ENCODE measurements at places on chromosomes 5 and 9. TPM values are rescaled to one million over a fixed set of nuclear protein-coding genes. Genes with fewer than 3 reads are reported as not detected.

DNA sequence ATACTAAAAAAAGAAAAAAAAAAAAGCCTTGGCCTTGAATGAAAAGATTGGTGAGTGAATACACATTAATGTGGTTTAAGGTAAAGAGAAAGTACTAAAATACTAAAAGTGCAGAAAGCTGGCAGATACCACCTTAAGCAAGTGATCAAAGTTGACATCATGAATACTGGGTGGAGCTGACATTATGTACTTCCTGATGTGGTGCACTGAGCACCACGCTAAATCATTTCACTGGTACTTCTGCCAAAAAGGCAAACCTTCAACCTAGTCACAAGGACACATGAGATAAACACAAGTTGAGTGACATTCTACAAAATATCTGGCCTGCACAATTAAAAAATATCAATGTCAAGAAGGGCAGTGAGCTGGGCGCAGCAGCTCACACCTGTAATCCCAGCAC, 33.8 kb upstream of the PANK3 start:
- DNase-seq: no peak

Gene PCDHA10
- total RNA-seq: 0.57 TPM

Gene IFNB1
- total RNA-seq: not detected

GRCh38 chr9:130662970-130663257, 1.5 kb upstream of the PRDM12 start:
- no peak for DNase-seq

Gene C9
- total RNA-seq: not detected

Gene CTXN3
- total RNA-seq: not detected

Gene SHLD3
- total RNA-seq: 4.0 TPM

GRCh38 chr5:62643556-62644451, 65.2 kb downstream of the LRRC70 start:
- no peak for DNase-seq

GRCh38 chr9:101586651-101587050, 8.1 kb downstream of the PPP3R2 start:
- DNase-seq: no peak

DNA sequence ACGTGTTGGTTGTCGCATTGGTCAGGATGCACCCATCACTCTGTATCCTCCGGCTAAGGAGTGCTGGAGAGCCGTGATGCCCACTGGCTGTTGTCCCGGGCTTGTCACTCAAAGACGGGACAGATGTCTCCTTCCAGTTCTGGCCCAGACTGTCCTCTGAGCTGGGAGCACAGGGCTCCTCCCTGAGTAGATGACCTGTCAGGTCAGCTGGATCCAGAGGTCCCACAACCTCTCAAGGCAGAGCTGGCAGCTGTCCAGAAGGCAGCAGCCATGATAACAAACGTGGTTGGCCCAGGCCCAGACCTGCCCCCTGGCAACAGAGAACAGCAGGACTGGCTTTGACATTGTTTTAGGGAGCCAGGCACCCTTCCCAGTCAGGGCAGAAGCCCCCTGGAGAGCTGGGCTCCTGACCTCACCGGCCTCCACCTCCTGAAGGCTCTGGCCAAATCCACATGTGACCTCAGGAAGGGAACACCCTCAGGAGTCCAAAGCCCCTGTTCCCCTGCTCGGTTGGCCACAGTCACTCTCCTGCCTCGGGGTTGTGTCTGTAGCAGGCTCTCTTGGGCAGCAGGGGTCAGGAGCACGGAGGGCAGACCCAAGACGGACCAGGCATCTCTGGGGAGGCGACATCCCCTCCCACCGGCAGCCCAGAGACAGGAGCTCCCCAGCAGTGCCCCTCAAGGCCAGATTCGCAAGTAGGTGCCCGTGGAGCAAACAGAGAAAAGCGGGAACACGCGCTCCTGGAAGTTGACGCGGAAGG, 10.3 kb downstream of the TRIM7 start:
- peak; percentile 71 for DNase-seq

DNA sequence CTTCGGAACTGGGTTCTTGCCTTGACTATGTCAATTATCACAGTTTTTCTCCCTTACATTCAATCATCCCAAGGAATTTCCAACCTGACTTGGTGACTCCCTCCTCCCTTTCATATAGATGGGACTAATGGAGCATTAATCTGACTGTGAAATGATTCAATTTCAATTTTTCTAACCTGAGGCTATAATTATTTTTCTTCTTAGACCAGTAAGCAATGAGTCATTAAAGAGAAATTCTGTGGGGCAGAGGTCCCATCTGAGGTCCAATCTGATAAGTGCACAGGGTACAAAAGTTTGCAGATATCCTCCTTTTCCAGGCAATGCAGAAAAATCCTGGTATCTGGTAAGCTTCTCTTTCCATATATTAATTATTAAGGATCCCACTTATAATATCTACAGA, 18.9 kb downstream of the PDE4D start:
- no peak for DNase-seq

DNA sequence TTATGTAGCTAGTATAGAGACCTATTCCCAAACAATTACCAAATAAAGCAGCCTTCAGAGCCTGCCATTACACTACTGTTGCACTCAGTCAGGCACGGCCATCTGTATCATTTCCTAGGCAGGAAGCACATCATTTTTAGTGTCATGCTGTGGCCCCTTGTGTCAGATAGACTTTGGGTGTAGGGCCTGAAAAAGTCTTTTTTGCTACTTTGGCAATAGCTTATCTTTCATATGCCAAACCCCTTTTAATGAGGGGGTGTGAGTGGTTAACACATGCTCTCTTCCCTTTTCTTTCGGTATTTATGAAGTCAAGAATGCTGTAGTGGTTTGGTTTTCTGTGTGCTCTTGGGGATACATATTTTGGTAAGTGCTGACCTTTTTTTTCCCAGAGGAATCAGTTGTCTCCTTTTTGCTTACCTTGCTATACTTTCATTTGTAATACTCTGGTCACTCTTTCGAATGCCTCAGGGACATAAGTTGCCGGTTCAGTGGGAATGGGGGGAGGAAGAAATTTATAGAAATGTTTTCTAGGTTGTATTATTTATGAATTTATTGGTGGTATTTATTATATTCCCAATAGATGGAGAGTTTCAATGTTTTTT, 209.8 kb downstream of the CSNK1G3 start:
- no peak for DNase-seq

GRCh38 chr9:26170190-26170589, 491.9 kb upstream of the TUSC1 start:
- DNase-seq: no peak

GRCh38 chr9:3455094-3455493, 70.7 kb downstream of the RFX3 start:
- DNase-seq: no peak

- no peak for DNase-seq
Observed at GRCh38 chr9:1454211-1454610, 404.1 kb downstream of the DMRT2 start.

DNA sequence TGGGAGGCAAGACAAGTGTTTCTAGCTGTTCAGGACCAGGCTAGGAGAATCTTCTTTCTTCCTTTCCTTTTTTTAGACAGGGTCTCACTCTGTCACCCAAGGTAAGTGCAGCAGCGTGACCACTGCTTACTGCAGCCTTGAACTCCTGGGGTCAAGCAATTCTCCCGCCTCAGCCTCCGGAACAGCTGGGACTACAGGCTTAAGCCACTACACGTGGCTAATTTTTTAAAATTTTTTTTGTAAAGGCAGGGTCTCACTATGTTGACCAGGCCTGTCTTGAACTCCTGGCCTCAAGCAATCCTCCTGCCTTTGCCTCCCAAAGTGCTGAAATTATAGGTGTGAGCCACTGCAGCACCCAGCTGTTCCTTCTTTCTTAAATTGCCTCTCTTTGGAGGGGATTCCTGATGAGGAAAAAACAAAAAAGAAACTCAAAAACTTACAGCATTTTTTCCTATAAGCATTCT, 53.1 kb downstream of the LHFPL2 start:
- no peak for DNase-seq

DNA sequence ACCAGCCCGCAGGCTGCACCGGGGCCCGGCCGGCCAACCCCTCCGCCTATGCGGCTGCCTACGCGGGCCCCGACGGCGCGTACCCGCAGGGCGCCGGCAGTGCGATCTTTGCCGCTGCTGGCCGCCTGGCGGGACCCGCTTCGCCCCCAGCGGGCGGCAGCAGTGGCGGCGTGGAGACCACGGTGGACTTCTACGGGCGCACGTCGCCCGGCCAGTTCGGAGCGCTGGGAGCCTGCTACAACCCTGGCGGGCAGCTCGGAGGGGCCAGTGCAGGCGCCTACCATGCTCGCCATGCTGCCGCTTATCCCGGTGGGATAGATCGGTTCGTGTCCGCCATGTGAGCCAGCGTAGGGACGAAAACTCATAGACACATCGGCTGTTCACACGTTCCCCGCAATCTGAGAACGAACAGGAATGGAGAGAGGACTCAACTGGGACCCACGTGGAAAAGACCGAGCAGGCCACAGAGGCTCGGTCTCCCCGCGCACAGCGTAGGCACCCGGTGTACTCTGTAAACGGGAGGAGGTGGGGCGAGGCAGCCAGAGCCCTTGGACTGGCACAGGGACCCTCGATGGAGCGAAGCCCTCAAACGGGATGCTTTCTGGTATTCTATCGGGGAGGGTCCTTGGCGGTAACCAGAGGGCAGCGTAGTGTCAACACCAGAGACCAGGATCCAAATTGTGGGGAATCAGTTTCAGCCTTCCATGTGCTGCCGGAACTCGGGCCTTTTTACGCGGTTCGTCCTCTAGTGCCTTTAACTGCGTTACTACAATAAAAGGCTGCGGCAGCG, 1.9 kb downstream of the FOXE1 start:
- no peak for DNase-seq

DNA sequence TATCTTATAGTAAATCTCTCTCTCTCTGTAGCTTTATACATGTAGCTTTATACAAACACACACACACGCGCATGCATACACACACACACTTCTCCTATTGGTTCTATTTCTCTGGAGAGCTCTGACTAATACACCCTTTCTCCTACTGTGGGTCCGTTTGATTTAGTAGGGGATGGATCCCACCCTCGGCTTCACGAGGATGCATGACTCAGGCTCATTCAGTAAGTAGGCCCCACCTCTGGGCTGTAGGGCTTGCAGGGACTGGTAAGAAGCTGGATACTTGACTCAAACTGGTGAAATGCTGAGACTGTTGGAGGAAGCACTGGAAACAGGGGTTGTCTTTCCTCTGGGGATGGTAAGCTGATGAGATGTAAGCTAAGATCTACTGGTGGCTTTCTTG, 98.7 kb downstream of the SLC24A2 start:
- no peak for DNase-seq

- peak; percentile 47 for DNase-seq
Observed at GRCh38 chr9:138049085-138049778, 171.7 kb downstream of the CACNA1B start.

DNA sequence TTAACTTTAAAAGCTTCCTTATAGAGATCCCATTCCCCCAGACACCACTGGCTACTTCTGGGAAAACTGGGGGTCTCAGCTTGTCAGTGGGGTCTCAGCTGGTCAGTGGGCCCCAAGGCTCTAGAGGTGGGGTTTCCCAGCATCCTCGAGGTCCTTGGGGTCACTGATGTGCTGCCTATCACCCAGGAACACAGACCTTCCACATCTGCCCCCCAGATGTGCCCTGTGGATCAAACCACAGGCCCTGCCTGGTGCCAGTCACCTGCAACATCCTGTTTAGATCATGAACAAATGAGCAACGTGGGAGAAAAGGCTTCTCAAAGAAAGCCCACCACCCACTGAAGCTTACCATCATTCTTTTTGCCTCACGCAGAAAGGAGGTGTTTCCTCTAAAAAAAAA, 165.6 kb upstream of the FSTL4 start:
- no peak for DNase-seq

Gene TLX3
- total RNA-seq: not detected

DNA sequence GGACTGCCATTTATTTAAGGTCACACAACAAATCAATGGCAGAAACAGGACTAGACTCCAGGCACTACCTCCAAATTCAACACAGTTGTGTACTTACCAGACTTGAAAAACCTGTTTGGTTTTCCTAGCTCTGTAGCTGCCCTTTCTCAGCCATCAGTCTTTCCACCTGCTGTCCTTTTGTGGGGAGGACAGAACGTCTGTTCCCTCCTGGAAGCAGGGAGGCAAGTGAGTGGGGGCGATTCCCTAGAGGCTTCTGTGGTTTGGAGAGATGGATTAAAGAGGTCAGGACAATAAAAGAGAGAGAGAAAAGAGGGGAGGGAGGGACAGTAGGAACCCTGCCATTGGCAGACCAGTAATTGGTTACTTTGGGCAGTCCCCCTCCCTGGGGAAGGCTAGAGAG, 14.7 kb downstream of the ASTN2 start:
- no peak for DNase-seq

DNA sequence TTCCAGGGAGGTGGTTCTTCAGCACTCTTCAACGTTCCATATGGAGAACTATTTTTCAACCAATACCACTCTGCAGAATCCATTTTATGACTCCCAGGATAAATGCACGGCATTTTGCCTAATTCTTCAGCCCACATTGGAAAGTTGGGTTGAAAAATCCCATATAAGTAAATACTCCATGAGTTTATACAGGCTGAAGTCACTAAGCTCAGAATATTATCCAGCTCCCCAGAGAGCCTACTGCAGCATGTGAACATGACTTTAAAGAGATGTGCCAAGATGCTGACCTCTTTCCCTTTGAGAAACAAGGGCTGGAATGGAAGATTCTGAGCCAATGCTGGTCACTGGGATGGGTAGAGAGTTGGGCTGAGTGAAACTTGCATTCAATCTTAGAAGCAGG, 111.9 kb upstream of the SLIT3 start:
- no peak for DNase-seq

GRCh38 chr9:83701769-83702168, 6.0 kb downstream of the UBQLN1 start:
- DNase-seq: no peak

Gene STPG3
- not detected for total RNA-seq

DNA sequence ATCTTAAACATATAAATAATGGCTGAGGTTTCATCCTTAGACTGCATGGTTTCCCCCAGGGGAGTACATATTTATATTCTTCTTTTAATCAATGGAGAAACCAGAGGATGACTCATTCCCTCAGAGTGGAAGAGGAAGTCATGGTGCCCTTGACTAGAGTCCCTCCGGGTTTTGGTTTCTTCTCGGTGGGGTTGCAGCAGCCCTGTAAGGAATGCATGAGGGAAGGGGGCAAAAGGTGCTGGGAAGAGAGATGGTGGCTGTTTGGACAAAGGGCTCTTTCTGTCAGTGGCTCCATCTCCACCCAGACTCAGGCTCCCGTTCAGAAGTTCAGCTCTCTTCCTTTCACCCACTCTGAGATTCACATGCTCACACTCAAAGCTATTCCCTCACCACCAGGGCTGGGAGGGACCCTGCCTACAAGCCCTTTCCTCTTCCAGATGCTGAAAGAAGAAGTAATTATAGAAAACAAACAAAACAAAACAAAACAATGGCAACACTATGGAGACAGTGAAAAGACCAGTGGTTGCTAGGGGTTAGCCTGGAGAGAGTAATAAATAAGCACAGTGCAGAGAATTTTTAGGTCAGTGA, 129.8 kb upstream of the IL12B start:
- DNase-seq: no peak

Gene MAMDC4
- total RNA-seq: 15.9 TPM

GRCh38 chr5:16757989-16758501, 141.2 kb upstream of the RETREG1 start:
- no peak for DNase-seq

Gene RANBP3L
- not detected for total RNA-seq

Gene RALGPS1
- 27.3 TPM for total RNA-seq

Gene PCDHGC5
- total RNA-seq: 1.2 TPM

Gene MLLT3
- 9.3 TPM for total RNA-seq

Gene LHX3
- total RNA-seq: not detected
